ENCODE measurements at places on chromosomes 13 and 19.

GRCh38 chr13:29589967-29590366 is 5.5 kb downstream of the SLC7A1 start:
- DNase-seq: no peak

- no peak for DNase-seq
Measured at GRCh38 chr13:114131583-114132418, 622 bp downstream of the RASA3 start.

- DNase-seq: no peak
Measured at GRCh38 chr13:77545626-77546412, 10.3 kb downstream of the SCEL start.

- DNase-seq: no peak
Measured at GRCh38 chr13:54852831-54853230, 1824.2 kb downstream of the OLFM4 start.

DNA sequence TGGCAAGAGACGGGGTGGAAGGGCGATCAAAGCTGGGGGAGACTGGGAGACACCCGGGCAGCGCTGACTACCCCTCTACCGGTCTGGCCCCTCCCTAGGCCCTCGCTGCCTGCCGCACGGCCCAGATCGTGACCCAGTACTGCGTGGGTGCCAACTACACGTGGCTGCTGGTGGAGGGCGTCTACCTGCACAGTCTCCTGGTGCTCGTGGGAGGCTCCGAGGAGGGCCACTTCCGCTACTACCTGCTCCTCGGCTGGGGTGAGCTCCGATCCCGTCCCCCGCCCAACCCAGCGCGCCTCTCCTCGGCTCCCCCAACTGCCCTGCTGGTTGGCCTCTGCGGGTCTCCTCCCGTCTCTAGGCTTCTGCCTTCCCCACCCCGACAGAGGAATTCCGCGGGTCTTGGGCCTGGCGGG is 8.8 kb downstream of the GIPR start:
- peak; percentile 66 for DNase-seq

DNA sequence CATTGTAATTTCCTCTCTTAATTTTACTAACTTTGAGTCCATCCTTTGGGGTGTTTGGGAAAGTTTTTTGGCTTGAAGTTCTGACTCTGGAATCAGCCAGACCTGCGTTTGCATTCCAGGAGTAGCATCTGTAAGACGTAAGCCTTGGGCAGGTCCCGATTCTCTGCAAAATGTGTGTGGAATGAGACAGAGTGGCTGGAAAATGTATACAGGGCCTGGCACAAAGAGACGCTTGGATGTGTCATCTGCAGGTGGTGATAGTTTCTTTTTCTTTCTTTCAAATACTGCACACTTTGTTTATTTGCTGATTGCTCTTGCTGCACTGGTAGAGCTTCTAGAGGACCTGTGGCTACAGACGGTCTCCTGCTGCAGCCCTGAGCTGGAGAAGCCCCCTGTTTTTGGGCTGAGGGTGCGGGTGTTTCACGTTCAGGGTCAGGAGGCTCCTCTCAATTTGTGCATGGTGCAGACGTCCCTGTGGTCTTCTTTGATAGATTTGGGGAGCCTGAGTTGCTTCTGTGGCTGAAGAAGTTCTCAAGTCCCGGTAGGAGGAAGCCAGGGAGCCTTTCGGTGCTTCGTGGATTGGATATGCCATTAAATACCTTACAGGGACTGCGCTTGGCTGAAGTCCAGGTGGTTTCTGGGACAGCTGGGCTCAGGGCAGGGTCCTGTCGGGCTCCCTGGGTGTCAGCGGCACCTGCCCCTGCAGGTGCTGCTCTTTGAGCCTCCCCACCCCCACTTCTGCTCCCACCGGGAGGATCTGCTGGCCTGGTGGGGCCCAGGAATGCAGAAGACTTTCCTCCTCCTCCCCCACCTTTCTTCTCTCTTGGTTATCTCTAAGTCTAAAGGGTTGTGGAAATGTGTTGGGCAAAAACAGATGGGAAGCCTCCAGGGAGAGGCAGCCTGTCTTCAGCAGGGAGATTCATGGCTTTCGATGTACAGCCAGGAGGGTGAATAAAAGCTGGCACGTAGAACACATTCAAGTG is 44.0 kb upstream of the GAS6 start:
- DNase-seq: no peak

DNA sequence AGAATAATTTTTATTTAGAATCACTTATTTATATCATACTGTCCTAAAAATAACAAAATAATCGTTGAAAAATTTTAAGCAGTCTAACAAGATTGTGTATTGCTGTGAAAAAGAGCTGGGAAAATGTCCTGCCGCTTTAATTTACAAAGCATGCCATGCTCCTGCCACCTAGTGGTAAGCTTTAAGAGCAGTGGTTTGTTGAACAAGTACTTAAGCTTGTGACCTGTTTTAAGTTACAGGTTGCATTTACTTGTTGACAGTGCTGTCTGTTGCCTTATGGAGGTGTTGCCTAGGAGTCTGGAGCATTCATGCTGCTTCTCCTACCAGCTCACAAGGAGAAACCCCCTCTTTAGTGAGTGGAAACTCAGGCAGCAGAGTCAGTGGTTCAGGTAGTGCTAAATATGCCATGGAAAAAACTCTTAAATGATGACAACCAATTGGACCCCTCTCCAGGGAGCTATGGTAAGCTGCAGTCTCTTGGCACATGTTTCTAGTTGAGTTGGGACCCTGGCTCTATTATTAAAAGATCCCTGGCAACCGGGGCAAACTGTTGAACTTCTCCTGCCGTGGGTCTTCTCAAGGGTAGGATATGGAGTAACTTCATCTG is 68.4 kb downstream of the SPATA13 start:
- no peak for DNase-seq

DNA sequence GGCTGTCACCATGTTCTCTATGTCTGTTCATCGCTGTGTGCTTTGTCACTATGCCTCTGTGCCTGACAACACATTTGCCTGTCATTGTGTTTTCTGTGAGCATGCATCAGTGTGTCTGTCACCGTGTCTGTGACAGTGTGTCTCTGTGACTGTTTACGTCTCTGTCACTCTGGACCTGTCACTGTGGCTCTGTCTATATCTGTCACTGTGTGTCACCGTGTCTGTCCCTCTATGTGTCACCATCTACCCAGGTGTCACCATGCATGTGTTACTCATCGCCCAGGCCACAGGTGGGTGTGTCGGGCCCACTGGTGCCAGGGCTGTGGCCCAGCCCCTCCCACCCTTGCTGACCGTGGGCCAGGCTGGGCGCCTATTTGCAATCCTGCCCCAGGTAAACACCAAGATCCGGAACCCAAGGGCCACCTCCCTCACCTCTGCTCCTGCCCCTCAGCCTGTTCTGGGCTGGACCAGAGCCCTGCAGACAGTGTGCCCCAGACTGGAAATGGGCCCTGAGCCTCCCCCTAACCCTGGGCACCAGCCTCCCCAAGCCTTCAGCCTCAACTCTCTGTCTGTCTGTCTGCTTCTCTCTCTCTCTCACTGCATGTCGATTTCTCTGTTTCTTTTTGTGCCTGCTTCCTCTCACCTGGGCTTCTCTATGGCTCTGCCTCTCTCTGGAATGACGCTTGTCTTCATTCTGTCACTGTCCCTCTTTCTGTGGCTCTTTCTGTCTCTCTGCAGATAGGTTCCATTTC is 7.7 kb downstream of the IRF2BP1 start:
- DNase-seq: no peak

- DNase-seq: peak; percentile 56
Measured at GRCh38 chr13:99656092-99656745, 154.9 kb downstream of the TM9SF2 start.

- no peak for DNase-seq
Measured at GRCh38 chr19:40383668-40384248, 6.2 kb downstream of the HIPK4 start.
